H9 (cell line): ENCODE measurements at places on chromosomes 2 and 18.

DNA sequence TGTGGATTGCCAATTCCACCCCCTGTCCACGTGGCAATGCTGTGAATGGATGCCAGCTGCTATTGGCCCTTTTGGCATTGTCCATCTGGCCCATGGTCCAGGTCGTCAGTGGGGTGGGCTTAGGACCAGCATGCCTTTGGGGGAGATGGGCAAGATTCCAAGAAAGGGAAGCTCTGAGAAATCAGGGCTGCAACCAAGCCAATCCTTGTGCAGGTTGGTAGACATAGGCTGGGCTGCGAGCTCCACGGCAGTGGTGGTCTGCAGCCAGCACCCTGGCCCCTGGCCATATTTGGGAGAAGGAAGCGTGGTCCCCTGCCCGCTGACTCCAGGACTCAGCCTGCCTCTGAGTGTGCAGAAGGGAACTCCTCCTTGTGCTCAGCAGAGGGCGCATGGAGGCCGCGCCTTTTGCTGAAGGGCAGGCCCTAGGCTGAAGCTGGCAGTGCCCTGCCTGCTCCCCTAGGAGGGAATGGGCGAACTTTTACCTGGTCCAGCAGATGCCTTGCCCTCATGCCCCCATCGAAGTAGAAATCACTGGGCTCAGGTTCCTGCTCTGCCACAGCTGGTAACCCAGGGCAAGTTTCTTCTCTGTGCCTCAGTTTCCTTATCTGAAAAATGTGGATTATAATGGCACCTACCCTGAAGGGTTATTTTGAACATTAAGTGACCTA lies 5.4 kb downstream of the SPR start:
- peak; percentile 81 for DNase-seq

DNA sequence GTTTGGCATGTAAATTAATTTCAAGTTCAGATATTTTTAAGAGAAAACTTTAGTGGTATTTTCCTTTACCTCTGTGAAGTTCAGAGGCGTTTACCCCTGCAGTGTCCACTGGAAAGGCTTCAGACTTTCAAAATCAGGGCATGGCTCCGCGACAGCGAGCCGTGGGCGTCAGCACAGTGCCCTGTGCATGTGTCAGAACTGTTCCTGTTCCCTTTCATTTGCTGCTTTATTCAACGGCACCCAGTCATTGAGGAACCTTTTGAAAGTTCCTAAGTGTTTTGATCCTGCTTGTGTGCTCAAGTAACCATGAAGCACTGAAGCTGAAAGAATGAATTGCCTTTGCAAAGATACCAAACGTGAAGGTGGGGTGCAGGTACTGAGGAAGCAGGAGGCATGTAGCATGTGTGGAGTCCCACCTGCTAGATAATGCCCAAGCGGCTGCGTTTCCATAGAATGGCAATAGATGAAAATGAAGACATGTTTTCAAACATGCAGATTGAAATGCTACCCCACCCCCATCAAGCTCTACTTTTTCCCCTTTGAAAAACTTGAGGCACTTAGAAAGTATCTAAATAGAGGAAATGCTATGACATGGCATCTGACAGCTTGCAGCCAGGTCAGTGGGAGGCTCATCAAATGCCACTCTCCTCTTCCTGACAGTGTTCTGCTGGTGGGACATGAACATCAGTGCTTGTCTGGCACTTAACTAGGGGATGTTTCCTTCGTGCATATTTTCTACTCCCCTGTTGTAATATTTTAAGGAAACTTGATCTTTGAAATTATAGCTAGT lies 148.6 kb downstream of the ZNF236 start:
- no peak for DNase-seq

GRCh38 chr18:5539391-5539790 lies 4.4 kb downstream of the EPB41L3 start:
- no peak for DNase-seq

GRCh38 chr2:101418460-101419095 lies 31.3 kb upstream of the CREG2 start:
- no peak for DNase-seq

- no peak for DNase-seq
Measured at GRCh38 chr2:173136599-173136998, 61.0 kb downstream of the MAP3K20 start.

GRCh38 chr2:183740241-183740640 lies 616.0 kb downstream of the NUP35 start:
- DNase-seq, result no peak

DNA sequence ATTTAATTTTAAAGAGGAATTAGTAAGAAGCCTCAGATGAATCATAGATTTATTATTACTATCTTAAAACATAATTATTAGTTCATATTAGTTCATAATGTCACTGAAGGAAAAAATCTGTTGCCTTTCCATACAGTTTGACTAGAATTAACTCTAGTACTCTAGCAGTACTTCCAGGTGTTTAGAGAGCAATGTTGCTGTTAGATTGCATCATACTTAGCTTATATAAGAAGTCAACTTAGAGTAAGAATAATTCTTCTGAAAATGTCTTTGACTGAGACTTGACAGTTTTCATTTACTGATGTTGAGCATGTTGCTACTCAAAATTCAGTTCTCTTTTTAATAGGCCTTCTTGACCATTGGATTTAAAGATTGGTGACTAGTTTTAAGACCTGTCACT lies 4.7 kb downstream of the RAB3GAP1 start:
- no peak for DNase-seq

DNA sequence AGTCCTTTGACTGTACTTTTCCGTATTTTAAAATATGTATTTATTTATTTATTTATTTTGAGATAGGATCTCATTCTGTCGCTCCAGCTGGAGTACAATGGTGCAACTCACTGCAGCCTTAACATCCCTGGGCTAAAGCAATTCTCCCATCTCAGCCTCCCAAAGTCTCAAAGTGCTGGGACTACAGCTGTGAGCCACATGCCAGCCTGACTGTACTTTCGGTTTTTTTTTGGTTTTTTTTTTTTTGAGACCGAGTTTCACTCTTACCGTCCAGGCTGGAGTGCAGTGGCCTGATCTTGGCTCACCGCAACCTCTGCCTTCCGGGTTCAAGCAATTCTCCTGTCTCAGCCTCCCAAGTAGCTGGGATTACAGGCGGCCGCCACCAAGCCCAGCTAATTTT lies 28.9 kb upstream of the CCNYL1 start:
- DNase-seq, result no peak

DNA sequence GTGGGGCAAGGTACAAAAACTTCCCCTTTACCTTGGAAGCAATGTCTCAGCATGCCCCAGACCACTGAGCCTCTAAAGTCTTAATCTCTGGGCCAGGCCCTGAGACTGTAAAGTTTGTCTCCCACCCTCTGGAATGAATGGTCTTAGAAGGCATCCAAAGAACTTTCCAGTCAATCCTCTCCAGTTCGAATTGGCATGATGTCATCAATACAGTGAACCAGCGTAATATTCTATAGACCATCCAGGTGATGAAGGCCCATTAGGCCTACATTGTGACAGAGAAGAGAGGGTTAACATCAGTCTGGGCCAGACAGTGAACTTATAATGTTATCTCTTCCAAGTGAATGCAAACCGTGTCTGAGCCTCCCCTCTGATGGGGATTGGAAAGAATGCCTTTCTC lies 11.2 kb downstream of the MAB21L4 start:
- DNase-seq, result no peak

DNA sequence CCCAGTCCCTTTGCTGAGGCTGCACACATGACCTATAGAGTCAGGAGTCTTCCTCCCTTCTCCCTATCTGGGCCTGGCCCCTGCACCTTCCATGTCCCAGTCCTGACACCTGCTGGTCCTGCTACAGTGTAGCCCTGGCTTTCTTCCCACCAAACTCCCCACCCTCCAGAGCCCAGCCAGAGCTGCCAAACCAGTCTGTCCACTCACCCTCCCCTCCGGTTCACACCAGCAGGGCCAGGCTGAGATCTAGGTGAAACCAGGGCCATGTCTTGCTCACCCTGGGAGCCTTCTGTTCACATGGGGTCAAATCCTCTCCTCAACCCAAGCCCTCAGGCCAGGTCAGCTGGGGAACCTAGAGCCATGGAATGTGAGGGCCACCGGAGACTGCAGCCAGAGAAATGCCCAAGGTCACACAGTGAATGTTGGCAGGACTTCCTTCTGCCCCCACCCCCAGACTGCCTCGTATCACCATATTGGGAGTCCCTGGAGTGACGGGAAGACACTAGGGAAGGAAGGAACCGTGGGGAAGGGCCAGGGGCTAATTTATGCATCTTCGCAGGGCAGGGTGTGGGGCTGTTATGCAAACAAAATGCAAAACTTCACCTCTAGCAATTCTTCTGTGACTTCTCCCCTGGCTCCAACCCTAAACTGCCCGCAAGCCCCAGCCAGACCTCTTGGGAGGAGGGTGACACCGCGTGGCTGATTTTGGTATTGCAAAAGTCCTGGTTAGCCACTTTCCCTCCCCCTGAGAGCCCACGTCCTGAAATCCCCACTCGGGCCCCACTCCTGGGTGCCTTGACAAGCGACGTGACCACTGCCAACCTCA lies 14.6 kb downstream of the TNS1 start:
- DNase-seq, result peak; percentile 97

GRCh38 chr2:152611458-152612231 lies 105.6 kb downstream of the PRPF40A start:
- no peak for DNase-seq

- DNase-seq, result no peak
Measured at GRCh38 chr2:168633200-168633599, 169.2 kb upstream of the NOSTRIN start.

DNA sequence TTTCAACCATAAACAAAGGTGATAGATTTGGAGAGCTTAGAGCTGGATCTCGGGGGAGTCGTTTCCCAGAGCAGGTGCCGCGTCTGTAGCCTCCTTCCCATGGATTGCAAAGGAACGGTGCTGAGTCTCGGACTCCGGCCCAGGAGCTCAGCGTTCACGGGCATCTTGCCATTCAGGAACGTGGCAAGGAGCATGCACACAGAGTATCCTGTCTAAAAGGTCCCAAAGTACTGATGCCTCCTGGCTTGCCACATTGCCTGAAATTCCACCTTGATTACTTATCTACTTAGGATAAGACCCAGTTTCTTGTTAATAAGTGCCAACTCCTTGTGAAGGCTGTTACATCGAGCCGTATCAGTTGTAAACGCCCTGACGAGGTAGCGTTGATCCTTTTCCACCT lies 197.8 kb upstream of the MYT1L start:
- DNase-seq, result no peak
